ENCODE measurements at places on chromosomes 5 and 9.

- no peak for DNase-seq
Measured at GRCh38 chr5:168438349-168438748, 47.9 kb upstream of the RARS1 start.

DNA sequence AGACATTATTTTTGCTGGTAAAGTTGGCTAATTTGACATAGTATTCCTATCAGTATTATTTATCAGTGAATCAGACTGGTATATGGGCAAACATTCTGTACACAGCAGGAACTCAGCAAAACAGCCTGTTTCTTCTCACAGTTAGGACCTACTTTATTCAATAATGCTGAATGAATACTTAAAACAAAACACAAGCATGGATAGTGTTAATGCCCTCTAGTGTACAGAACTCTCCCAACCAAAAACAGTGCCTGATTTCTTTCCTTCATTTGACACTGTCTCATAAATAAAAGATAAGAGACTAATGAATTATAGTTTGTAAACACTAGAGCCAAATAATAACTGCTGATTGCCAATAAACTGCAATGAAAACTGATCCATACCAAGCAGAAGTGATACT, 1113.3 kb downstream of the PTPRD start:
- DNase-seq: no peak

GRCh38 chr9:90770927-90771326, 30.7 kb upstream of the SYK start:
- no peak for DNase-seq

- DNase-seq: peak; percentile 39
Measured at GRCh38 chr9:92147030-92147851, 32.0 kb upstream of the SPTLC1 start.

DNA sequence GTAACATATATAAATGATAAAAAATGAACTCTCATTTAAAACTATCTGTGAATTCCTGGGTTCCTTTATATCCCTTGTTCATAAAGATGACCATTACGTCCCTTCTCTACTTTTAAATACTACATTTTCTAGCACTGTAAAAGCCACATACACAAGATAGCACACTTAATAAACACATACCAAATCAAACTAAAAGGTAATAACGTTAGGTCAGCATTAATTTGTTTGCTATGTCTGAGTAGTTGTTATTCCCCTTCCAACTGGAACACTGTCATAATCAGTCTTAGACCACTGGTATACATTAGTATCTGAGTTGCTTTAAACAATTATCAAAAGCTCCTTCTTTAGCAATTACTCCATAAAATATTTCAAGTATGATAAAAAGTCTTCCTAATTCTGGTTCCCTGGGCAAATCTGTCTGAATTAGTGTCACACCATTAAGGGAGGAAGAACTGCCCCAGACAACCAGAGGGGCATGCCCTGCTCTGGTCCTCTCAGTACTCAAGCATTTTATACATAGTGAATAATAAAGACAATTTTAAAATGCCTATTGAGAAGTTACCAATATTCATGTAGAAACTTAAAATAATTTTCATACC, 98.1 kb downstream of the RAPGEF6 start:
- DNase-seq: no peak

DNA sequence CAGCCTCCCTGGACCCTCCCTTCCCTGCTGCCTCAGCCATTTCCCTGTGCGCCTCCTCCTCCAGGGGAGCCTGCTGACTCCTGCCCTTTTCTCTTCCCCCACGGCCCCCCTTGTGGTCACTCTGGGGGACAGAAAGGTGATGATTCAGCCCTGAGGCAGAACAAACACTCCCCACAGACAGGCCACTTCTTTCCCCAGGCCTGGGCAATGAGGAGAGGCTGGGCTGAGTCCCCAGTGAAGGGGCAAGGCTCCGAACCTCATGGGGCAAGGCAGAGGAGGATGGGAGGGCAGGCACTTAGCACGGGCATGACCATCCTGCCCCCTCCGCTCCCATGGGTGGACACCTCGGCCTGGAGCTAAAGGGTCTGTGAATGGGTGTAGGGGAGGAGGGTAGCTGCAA, 21.0 kb downstream of the CSF1R start:
- DNase-seq: no peak

DNA sequence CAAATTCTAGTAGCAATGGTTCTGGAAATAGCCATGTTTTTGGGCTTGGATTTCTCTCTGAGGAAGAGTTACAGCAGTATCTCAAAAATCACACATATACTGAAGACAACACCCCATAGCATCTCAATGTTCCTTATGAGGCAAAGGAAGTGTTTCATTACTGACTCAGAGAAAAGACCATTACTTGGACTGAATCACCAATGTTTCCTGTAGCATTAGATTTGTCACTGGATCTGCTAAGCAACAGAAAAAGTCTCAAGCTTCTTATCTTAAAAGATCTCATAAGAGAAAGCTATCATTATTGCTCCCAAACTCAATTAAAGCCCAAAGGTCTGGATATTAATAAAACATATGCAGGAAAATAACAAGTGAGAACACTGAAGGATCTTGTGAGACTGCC, 272.4 kb downstream of the ADAMTS6 start:
- DNase-seq: no peak

Data from activated CD4-positive, alpha-beta T cell treated with anti-CD3 and anti-CD28 coated beads, Interleukin-2, amount 50 U/mL, for 16 hours (primary cell).